ENCODE measurements at places on chromosomes 5 and 9.

DNA sequence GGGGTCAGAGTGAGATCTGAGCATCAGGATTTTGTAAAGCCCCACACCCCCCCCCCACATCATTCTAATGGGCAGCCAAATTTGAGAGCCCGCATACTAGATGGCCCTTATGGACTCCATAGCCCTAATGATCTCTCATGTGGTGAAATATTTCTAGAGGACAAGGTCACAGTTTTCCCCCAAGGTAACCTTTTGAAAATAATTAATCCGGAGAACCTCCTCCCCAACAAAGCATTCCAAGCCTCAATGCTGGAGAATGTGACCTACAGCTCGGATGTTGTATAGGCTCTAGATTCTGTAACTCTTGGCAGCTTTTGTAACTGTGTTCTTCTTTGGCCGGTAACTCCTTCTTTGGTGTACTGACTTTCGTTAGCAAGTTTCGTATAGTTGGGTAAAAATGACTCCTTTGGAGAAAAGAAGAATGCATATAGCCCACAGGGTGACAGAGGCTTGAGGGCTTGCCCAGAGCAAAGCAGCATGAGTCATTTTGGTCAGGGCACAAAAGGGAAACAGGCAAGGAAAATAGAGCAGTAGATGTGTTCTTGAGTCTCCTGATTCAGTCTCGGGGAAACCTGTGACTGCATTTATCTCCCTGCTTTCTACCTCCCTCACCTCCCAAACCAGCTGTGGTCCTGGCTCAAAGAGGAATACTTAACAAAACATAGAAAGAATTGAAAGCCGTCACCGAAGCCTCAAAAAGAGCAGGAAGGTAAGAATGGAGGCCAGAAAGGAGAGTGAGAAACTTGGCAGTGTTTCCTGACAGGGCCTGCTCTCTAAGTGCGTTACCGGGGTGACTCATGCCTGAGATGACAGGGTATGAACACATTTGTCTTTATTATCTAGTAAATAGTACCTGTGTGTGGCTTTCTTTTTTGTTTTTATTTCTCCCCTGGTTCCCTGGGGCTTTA lies 6.6 kb upstream of the XPA start:
- DNase-seq: no peak

GRCh38 chr5:82406205-82406773 lies 128.1 kb upstream of the RPS23 start:
- DNase-seq: no peak

DNA sequence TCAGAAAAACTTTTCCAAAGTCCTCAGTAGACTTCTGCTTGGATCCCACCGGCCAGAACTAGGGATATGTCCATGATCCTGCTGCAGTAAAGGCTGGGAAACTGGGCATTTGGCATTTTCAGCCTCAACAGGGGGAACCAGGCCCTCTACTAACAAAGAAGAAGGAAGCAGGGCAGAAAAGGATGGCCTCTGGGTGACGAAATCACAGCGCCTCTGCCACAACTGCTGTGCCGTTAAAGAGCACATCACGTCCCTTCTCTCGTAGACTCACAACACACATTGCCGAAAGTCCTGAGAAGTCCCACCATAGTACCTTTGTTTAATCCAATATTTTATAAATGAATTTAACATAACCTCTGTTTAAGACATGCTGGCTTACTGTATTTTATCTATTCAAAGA lies 10.4 kb upstream of the AFAP1L1 start:
- no peak for DNase-seq

- DNase-seq: no peak
Measured at GRCh38 chr9:751137-752051, 90.1 kb upstream of the DMRT1 start.

DNA sequence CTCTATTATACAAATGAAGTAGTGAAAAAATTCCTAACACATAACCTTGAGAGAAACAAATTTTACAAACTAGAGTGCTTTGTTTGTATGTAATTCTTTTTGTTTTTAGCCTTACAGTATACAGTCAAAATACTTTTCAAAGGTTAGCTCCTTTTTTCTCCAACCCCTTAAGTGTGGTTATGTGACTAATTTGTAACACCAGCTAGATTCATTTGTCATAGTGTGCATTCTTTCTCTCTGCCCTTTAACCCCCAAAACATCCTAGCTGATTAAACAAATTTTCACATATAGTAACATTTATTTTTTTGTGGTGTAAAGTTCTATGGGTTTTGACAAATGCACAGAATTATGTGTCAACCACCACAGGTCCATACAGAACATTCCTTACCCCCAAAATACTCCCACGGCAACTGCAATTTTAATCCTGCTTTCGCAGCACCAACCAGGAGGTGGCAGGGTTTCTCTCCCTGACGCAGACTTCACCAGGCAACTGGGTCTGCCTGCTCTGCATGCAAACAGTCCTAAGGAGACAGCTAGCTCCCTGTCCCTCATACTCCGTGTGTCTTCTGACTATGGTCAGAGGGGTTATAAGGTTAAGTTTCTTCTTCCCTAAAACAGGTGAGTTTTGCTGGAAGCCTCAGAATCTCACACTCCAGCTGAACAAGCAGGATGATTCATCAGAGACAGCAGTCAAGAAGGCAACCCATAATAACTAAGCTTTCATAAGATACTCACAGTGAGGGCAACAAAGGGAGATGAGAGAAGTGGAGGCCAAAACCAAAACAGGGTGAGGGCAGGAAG lies 44.5 kb upstream of the NR5A1 start:
- peak; percentile 12 for DNase-seq

DNA sequence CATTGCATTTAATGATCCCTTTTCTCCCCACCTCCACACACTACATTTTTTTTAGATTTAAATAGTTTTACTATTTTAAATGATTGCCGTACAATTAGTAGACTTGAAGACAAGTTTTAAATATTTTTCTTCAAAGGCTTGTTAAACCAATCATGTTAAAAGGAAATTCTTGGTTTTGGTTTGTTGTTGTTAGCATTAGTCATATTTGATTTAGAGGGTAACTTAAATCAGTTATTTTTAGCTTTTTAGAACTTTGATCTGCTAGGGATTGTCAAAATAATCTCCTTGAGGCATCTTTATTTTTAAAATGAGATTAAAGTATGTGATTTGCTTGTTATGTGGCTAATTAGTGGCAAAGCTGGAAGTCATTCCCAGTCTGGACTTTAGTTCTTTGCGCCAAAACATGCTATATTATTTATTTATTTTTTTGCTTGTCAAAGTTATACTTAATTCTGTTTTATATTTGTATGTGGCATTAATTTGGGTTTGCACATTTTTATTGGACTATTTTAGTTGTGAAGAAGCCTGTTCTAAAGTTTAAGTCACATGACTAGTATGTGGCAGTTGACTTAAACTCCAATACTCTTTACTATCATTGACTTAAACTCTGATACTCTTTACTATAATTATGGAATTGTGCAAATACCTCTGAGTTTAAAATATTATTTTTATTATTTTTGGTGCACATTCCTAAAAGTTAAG lies 14.7 kb downstream of the ITGA1 start:
- DNase-seq: no peak

DNA sequence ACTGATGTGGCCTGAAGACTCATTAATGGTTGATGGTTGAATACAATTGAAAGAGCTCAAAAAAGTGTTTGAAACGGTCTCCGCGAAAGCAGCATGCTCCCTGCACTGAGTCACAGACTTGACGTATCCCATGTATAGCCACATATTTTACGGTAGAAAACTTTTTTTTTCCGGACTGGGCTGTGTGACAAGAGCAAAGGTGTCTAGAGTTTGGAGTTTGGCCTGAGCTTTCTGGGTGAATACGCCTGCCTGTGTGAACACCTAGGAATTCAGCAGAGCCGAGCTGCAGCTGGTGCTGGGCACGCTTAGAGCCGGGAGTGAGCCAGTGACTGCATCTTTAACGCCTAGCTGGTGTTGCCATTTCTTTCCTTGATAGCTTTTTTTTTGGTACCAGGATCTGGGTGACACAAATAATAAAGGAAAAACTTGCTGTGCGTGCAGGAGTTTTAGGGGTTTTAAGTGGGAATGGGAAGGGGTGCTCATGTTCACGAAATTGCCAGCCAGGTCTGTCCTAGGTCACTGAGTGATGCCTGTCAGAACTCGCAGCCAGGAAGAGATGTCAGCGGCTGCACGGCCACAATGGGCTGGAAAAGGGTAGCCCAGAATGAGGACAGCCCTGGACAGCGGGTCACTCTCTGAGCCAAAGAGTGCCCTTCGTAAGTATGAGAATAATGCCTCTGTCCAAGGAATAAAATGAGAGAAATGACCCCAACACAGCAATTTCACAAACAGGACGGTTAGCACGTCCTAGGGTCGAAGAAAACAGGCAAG lies 51.7 kb downstream of the PSMB7 start:
- DNase-seq: no peak

DNA sequence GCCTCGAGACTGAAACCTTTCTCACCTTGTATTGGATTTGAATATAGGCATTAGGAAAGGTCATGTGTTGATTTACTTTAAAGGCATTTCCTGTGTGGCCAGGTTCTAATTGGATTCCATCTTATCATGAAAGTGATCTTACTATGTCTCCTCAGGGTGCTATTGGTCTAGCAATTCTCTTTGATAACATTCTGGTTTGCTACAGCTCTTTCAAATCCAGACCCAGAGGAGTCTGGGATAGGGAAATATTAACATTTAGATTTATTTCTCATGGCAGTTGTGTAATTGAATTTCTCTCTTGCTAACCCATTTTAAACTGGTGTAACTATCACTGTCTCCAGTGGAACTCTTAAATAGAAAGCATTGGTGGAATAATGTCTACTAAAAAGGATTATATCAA lies 69.9 kb upstream of the NMUR2 start:
- no peak for DNase-seq

DNA sequence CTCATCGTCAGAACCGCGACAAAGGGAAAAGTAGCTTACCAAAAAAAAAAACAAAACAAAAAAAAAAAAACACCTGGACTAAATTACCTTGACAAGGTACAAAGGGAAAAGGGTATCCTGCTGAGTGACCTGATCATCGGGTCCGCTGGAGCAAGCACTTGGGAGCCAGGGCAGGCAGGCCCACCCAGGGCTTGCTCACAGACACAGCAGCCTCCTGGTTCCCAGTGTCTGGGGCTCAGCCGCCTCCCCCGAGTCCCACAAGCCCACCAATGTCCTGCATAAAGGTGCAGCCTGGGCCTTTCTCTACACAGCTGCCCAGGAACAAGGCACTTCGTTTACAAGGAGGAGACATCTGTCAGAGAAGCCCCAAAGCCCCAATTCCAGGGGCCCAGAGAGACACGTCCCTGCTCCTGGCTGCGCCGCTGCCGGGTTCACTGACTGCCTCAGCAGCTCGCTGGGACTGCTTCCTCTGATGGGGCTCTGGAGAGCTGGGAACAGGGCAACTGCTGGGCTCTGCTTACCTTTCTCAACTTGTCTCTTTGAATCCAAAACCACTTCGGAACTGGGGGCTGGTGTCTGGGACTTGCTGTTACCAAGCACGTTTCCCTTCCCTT lies 63.4 kb downstream of the GOLM1 start:
- DNase-seq: no peak

GRCh38 chr5:208449-209114 lies 9.4 kb downstream of the CCDC127 start:
- DNase-seq: no peak

DNA sequence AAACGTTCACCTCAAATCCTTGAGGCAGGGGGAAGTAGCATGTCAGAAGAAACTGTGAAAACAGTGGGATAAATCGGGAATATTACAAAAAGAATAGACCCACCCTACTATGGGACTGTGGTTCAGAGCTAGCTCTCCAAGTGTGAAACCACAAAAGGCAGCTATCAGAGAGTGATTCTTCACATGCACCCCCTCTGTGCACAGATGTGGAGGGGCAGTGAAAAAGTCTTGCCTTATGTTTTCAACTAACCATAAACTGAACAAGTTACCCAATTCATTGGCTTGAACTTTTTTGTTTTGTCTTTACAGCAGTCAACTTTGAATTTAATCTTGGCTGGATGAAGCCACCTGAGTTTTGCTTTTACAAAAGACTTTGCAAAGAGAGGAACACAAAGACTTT lies 98.8 kb upstream of the NR4A3 start:
- DNase-seq: no peak

DNA sequence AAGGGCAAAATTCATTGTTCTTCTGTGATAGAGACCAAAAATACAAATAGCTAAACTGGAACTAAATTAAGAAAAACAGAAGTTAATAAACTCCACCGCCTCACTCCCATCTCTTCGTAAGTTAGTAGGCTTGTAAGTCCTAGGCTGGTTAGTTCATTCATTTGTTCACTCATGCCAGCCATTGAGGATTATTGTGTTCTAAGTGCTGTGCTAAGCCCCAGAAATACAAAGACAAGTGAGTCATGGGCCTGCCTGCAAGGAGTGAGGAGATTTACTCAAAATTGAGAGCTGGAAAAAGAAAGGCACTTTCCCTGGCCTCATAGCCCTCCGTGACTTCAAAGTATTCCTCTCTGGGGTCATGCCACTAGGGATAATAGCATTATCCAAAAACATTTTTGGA lies 8.5 kb downstream of the DOCK8 start:
- DNase-seq: no peak

GRCh38 chr9:89757776-89758528 lies 153.1 kb downstream of the GADD45G start:
- DNase-seq: no peak

DNA sequence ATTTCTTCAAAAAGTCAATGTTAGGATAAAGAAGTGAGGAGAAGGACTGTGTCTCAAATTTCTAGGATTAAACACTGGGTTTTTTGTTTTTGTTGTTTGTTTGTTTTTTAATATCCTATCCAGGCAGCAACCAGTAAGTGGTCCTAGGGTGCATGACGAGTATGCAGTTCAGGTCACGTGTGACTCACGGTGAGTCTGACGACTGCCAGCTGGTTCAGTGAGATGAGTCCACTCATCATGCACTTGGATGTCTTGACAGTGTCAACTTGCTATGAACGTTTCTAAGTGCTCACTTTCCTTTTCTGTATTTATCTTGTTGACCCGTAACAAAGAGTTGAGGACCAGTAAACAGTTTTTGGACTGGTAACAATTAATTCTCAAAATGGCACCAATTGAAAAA lies 32.7 kb downstream of the ATG10 start:
- no peak for DNase-seq

DNA sequence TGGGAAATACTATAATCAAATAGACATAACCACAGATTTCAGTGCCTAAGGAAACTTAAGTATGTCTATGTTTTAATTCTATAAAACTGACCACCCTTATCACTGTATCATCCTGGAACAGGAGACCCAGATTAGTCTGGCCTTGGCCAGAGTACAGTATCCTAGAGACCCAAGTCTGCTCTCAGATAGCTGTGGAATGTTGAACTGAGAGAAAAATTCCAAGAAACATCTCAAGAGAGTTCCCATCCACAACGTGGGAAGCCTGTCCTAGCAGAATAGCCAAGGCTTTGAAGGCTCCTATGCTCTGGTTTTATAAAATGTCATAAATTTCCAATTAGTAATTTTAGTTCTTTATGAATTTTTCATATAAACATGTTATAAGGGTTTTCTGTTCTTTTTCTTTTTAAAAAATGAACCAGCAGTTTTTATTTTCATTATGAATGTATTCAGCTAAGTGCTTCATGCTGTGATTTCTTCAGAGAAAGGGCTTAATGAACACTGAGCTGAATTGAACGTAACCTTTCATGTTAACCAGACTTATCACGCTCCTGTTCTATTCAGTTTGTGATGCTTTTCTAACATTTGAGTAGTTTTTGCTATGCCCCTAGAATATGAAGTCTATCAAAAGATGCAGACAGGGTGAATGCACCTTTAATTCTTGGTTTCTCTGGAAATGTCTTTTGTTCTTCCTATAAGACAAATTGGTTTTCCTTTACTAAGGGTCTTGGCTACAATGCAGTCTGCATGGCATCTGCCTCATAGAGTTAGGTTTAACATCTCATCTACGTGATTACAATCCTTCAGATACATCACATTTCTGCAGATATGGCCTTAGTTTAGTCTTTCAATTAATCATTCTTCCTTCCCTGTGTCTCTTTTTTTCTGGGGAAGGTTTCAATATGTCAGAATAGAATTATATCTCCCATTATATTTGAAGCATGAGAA lies 230.8 kb downstream of the CYLC2 start:
- no peak for DNase-seq

All from stimulated activated CD4-positive, alpha-beta T cell treated with anti-CD3 and anti-CD28 coated beads, Interleukin-4, amount 100 ng/mL, for 48 hours (primary cell).